Erythroblast (primary cell): ENCODE measurements at places on chromosomes 3 and 15.

- DNase-seq, result no peak
Observed at GRCh38 chr3:167736264-167736787, 805 bp downstream of the SERPINI1 start.

GRCh38 chr3:55368366-55368765, 118.7 kb downstream of the WNT5A start:
- DNase-seq, result no peak

DNA sequence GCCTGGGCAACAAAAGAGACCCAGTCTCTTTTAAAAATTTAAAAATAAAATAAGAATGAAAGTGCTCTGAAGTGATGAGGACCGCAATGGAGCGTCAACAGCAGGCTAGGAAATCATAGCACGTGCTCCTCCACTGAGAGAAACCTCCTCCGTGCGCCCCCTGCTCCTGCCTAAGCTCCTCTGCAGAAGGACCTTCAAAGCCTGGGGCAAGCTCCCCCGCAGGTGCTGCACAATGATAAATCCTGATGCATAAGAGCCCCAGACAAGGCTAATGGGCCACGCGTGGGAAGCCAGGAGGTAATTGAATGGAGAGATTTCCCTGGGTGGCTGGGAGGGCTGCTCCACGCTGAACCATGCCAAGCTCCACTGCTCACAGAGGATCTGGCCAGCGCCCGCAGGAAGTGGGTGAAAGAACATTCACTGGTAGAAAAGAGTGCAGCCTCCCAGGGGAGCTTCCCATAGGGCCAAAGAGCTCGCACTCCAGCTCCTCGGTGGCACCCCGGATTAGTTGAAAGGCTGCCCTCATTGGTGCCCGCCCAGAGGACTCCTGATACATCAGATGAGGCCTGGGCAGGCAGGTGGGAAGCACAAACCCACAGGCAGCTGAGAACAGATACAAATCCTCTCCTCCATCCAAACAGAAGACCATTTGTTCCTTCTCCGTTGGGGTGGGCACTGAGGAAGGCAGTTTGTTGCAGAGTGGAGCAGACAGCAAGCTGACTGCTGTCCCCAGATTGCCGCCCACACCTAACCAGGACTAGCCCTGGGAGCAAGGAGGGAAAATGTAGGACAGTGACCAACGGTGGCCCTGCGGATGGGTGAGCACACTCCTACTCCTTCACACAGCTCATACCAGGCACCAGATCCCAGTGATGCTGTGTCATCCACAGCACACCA, 52.5 kb downstream of the CPN2 start:
- no peak for DNase-seq

DNA sequence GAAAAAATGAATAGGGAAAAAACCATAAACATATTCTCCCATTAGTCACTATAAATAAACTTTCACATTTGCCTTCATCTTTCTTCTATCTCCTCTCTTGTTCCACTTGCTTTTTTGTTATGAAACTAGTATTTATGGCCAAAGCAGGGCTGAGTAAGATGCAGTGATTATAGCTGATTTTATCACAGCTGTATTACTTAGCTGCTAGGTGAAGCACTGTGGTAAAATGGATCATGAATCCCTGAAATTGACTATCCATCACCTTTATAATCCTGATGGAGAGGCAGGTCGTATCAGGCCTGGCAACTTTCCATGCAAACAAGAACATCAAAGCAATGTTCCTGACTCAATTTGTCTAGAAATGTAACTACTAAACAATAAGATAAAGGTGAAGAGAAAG, 471.6 kb downstream of the TUSC7 start:
- DNase-seq, result no peak

- DNase-seq, result no peak
Observed at GRCh38 chr3:7646851-7647250, 785.9 kb downstream of the GRM7 start.

GRCh38 chr3:151259664-151260063, 18.7 kb downstream of the P2RY14 start:
- no peak for DNase-seq

DNA sequence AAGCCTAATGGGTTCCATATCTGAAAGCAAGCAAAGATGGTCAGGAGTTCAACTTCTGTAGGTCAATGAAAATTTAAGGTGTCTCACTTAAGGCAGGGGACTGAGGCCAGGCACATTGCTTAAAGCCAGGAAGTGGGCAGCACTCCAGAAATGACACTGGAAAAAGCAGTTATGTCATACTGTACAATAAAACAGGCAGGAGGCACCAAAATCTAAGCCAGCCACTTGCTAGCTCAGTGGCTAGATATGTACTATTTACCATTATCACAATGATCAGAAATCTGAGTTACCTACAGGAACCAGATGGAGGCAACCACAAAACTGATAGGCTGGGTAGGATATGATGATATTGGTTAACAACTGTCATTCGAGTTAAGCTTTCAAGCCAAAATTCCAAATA, 57.3 kb downstream of the FRMD5 start:
- no peak for DNase-seq
